NCI-H1694 treated with DMSO at 0.1 percent for 48 hours (cell line): ENCODE measurements at places on chromosomes 2 and 18.
A peak's percentile ranks its signal among the peaks of the same experiment; 100 is the strongest.

DNA sequence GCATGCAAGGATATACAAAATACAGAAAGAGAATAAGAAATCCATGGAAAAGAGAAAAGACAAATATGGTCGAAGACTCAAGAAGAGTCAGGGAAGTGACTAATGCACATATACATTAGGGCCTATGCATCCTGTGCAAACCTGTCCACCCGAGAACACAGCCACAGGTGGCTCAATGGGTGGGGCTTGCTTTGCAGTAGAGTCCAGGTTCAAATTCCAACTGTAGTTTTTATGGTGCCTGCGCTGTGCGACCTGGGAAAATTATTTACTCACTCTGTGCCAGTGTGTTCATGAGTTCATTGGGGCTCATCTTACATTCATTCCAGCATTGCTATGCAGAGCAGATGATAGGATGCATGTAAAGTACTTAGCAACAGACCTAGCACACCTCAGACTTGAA is 244.7 kb downstream of the CTNNA2 start:
- no peak for DNase-seq

GRCh38 chr2:128732976-128733431 is 414.3 kb upstream of the HS6ST1 start:
- DNase-seq, result no peak

- DNase-seq, result no peak
These were observed 8.9 kb upstream of the OSR1 start for GRCh38 chr2:19367326-19367725.

GRCh38 chr2:21165350-21165749 is 41.6 kb downstream of the TDRD15 start:
- DNase-seq, result peak; percentile 6

DNA sequence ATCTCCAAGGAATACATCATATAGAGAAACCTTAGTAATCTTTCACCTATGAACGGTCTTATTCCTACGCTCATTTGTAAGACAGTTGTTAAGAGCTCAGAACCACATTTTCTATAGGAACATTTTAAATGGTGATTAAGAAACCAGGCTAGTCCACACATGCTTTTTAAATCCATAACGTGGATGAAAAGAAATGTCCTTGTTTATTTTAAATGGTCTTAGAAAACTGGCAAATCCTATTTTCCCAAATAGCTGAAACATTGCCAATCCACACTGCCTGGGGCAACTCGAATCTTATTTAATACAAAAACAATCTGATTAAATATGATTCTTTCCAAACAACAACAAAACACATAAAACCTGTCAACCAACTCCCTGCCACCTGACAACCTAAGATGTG is 23.7 kb downstream of the METTL8 start:
- DNase-seq, result no peak

- no peak for DNase-seq
These were observed 468.3 kb upstream of the RGPD4 start for GRCh38 chr2:107358362-107358761.

- no peak for DNase-seq
These were observed 61.9 kb upstream of the IL1R1 start for GRCh38 chr2:102080451-102081242.

DNA sequence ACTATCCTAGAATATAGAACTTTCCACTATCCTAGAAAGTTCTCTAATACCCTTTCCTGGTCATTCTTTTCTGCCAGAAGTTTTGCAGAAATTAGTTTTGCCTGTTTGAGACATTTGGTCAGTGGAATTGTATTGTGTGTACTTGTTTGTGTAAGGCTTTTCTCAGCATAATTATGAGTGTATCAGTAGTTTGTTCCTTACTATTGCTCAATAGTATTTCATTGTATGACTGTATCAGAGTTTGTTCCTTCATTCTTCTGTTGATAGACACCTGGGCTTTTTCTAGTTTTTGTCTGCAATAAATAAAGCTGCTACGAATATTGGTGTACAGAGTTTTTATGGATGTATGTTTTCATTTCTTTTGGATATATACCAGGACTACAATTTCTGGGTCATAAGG is 27.2 kb downstream of the CCDC138 start:
- DNase-seq, result no peak

DNA sequence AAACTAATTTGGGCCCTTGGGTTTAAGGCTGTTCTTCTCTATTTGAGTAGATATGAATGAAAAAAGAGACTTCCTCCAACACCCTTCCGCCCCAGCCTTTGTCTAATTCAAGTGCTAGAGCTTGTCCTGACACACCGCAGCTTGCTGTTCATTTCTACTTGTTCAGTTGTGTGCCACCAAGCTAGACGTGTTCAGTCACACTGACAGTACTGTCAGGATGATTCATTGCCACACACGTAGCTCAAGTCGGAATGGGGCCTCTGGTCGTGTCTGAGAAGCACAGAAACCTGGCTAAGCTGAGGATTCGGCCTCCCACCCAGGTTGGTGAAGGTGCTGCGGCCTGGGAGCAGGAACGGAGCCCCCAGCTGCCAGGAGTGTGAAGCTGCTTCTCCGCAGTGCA is 45.6 kb upstream of the INHBB start:
- DNase-seq, result no peak

GRCh38 chr2:160294339-160294803 is 94.3 kb upstream of the ITGB6 start:
- no peak for DNase-seq

DNA sequence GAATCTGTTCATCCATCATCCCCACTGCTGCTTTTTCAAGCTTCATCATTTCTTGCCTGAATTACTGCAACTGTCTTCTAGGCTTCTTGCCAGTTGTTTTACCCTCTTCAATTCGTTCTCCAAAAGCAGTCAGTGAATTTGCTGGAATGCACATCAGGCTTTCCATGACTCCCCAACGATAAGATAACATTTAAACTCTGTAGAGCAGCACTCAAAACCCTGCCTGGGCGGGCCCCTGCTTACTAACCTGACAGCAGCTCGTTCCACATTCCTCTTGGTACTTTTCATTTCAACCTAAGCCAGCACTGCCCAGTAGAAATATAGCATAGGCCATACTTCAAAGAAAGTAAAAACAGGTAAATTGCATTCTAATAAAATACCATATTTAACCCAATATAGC is 342.9 kb downstream of the SUCLG1 start:
- no peak for DNase-seq

- DNase-seq, result no peak
These were observed 32.9 kb downstream of the EHD3 start for GRCh38 chr2:31266804-31267203.

- no peak for DNase-seq
These were observed 87.8 kb downstream of the CCDC141 start for GRCh38 chr2:178962152-178962551.

- DNase-seq, result no peak
These were observed 64.1 kb upstream of the NDUFV2 start for GRCh38 chr18:9038277-9038871.

DNA sequence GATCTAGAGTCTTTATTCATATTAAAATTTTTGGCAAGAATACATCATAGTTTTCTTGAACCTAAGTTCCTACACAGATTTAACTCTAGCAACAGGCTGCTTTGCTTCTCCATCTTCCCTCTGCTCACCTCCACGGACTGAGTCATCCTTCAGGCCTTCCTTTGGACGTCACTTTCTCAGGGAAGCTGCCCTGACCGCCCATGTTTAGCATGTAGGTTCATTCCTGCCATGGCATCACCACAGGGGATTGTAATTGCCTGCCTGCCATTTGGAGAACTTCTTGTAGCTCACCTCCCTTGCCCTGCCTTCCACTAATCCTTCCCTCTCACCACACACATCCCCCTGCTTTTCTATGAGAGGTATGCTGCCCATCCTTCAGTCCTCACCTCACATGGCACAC is 43.9 kb upstream of the B3GNT2 start:
- no peak for DNase-seq

- DNase-seq, result no peak
These were observed 39.4 kb downstream of the HRH4 start for GRCh38 chr18:24499814-24500213.

- no peak for DNase-seq
These were observed 537 bp upstream of the STAT4 start for GRCh38 chr2:191151331-191151730.

- no peak for DNase-seq
These were observed 66.1 kb upstream of the ATG16L1 start for GRCh38 chr2:233185330-233185729.

GRCh38 chr2:219551441-219552381 is 7.9 kb downstream of the TMEM198 start:
- DNase-seq, result no peak

DNA sequence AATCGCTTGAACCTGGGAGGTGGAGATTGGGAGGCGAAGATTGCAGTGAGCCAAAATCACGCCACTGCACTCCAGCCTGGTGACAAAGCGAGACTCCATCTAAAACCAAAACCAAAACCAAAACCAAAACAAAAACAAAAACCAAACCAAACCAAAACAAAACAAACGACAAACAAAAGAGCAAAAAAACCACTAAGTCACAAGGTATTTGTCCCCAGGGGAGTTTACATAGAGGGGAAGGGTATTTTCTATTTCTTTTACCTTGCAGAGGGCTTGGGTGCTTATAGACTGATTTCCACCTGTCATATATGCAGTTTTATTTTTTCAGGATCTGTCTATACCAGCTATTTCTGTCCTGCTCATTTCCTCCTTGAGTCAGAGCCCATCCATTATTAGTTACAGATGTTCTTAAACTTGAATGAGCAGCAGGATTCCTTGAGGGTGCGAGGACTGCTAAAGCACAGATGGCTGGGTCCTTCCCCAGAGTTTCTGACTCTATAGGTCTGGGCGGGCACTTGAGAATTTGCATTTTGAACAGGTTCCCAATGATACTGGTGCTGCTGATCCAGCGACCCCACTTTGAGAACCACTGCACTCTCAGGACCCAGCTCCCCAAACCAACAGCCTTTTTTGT is 102.2 kb upstream of the UXS1 start:
- no peak for DNase-seq

GRCh38 chr18:8218197-8218596 is 391.0 kb upstream of the RAB12 start:
- no peak for DNase-seq

GRCh38 chr2:13986119-13986720 is 646.3 kb upstream of the LRATD1 start:
- DNase-seq, result no peak

DNA sequence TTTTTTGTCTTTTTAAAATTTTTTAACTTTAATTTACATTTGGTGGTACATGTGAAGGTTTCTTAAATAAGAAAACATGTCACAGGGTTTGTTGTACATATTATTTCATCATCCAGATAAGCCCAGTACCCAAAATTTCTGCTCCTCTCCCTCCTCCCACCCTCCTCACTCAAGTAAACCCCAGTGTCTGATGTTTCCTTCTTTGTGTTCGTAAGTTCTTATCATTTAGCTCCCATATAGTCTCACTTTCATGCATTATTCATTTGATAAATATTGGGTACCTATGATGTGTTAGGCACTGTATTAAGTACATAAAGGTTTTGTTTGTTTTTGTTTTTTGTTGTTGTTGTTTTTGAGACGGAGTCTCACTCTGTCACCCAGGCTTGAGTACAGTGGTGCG is 5.7 kb upstream of the TGIF1 start:
- no peak for DNase-seq

DNA sequence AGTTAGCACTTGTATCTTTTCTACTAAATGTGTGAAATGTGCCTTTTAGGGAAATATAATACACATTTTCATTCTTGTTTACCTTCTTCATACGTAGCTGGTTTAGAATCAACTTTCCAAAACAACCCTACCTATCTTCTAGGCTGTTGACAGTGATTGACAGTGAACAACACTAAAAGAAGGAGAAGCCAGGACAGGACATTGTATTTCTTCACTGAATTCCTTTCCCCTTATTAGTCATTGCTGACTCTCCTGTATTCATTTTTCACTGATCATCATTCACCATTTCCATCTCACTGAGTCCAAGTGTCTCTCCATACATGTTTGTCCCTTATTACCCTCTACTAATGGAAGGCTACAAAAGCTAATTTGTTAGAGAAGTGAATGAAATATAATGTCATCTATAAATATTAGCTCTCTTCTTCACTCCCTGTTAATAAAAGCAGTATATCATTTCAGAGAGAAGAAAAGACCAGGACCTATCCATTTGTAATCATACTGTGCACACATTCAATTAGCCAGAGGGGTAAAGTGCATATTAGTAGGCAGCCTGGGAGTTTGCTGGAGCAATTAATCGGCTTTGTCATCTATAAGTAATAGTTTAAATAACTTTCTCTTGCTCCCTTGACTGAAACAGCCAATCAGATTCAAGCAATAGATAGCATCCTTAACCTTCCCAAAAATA is 192.5 kb upstream of the FOSL2 start:
- DNase-seq, result no peak

- DNase-seq, result no peak
These were observed 160.6 kb upstream of the RMP24 start for GRCh38 chr18:35811896-35812295.

DNA sequence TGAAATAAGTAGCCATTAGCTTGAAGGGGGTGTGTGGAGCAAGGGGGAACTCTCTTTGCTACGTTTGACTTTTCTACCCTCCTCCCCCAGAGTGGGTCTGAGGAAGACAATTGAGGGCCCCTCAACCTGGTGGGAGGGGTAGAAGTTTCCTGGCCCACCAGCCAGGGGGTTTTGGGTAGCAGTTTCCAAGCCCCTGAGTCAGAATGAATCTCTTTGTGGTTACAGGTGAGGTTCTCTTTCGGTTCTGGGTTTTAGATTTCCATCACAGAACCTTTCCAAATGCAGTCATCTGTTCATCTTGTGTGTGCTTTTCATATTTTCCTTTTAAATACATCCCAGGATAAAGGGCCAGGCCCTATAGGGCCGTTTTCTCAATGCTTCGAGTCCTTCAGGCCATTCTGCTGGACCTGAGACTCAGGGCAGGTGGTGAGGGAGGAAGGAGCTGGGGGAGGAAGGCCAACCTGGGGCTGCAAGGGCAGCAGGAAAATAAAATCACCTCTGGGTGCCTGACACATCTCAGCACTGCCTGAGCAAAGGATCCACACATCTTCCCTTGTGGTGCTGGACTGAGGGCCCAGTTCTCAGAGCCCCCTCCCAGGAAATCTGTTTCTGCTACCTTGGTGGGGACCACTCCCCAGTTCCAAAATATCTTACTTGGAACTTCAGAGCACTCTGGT is 4.7 kb downstream of the LBH start:
- no peak for DNase-seq

- DNase-seq, result no peak
These were observed 18.9 kb upstream of the WDR33 start for GRCh38 chr2:127829845-127830246.

GRCh38 chr2:203437511-203437910 is 97.6 kb downstream of the RAPH1 start:
- DNase-seq, result no peak
